ENCODE measurements at places on chromosomes 3 and 15. TPM values are rescaled to one million over a fixed set of nuclear protein-coding genes. Genes with fewer than 3 reads are reported as not detected.

GNB5 gene
- total RNA-seq = 27.9 TPM

GLDN gene
- 26.0 TPM for total RNA-seq

GOLGA8O gene
- total RNA-seq = not detected

HCN4 gene
- total RNA-seq = not detected

CSPG5 gene
- 0.14 TPM for total RNA-seq

CCDC9B gene
- 30.1 TPM for total RNA-seq

CASR gene
- not detected for total RNA-seq

SLC12A1 gene
- 0.85 TPM for total RNA-seq

ALCAM gene
- 109 TPM for total RNA-seq

TMEM212 gene
- not detected for total RNA-seq

GCSAM gene
- 0.49 TPM for total RNA-seq

- no peaks in the 10 kb centered on the region for H3K27me3 ChIP-seq
- H3K4me3 ChIP-seq = no peak overlapping the region
- no peaks in the 10 kb centered on the region for H3K36me3 ChIP-seq
Measured at GRCh38 chr15:77376770-77377169, 43.1 kb downstream of the PEAK1 start.

DNA sequence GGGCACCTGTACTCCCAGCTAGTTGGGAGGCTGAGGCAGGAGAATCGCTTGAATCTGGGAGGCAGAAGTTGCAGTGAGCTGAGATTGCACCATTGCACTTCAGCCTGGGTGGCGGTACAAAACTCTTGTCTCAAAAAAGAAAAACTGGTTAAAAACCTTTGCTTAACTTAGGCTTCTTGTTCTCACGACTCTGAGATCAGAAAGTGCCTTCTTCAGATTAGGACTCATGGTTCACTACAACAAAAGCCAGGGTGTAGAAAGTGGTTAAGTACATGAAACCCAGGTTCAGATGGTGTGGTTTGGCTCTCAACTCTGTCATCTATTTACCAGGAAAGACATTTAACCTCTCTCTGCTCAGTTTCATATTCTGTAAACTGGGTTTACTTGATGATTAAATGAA, 168.4 kb downstream of the TUSC7 start:
- H3K4me1 ChIP-seq = no peaks in the 10 kb centered on the region

DNA sequence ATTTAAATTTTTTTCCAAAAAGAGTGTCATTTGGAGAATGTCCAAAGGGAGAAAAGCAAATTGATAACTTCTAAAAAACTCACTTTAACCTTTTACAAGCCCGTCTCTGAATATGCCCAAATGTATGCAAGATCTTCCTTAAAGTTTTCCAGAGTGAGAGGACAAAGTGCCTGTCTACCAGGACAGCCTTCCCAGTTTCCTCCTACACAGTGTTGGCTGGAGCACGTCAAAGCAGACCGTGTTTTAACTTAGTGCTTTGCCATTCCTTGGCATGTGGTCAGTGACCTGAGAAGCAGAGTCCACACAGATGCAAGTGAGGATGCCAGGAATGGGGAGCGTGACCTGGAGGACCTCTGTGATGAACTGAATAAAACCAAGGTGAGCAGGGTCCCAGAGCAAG, 245.7 kb downstream of the FAM43A start:
- H3K27ac ChIP-seq = peak overlapping the region; percentile 19
- peaks cover 27% of the 10 kb centered on the region for H3K4me1 ChIP-seq
- H3K4me3 ChIP-seq = no peak overlapping the region
- H3K36me3 ChIP-seq = no peaks in the 10 kb centered on the region
- H3K27me3 ChIP-seq = no peaks in the 10 kb centered on the region

DNA sequence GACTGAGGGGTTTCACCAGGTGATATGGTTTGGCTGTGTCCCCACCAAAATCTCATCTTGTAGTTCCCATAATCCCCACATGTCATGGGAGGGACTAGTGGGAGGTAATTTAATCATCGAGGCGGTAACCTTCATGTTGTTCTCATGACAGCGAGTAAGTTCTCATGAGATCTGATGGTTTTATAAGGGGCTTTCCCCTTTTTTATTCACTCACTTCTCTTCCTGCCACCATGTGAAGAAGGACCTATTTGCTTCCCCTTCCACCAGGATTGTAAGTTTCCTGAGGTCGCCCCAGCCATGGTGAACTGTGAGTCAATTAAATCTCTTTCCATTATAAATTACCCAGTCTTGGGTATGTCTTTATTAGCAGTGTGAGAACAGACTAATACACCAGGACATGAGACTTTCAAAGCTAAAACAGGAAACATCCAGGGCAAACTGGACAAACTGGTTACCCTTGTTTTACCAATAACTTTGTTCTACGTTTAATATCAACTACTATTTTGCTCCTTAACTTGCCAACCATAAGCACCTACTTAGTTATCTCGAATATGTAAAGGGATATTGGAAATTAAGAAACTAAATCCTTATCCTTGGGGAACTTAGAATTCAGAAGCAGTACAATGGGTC, 98.2 kb downstream of the MYH15 start:
- H3K4me1 ChIP-seq = no peaks in the 10 kb centered on the region
- H3K4me3 ChIP-seq = no peak overlapping the region
- DNase-seq = no peak
- H3K27ac ChIP-seq = no peak overlapping the region
- no peaks in the 10 kb centered on the region for H3K36me3 ChIP-seq

DNA sequence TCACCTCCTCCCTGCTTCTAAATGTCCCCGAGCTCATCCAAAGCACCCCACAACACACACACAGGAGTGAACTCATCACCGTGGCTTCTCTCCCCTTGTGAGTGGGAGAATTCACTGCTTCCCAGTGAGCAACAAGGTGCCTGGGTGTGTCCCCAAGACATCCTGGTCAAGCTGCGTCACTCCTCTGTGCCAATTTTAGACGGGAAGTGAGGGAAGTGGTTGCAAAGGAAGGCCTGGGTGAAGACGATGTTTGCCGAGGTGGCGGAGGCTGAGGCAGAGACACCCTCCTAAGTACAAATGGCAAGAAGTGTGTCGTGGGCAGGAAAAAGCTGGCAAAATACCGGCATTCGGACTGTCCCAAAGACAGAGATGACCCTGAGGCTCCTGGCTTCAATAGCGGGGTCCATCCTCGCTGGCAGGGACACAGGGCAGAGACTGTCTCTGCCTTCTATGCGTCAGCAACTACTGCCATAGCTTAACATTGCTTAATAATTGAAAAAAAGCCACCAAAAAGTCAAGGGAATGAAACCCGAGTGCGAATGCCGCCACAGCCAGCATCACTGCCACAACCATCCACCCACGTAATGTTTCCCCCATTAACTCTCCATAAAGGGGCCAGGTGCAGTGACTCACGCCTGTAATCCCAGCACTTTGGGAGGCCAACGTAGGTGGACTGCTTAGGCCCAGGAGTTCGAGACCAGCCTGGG, 72.8 kb downstream of the VGLL4 start:
- peak overlapping the region; percentile 98 for H3K27ac ChIP-seq
- DNase-seq = no peak
- H3K36me3 ChIP-seq = no peaks in the 10 kb centered on the region

- H3K4me1 ChIP-seq = no peaks in the 10 kb centered on the region
- H3K4me3 ChIP-seq = peak overlapping the region; percentile 74
- peaks cover 6% of the 10 kb centered on the region for H3K36me3 ChIP-seq
- H3K27me3 ChIP-seq = no peaks in the 10 kb centered on the region
- peak overlapping the region; percentile 94 for H3K27ac ChIP-seq
Measured at GRCh38 chr15:96336596-96337364, 6.3 kb downstream of the NR2F2 start.

- H3K27me3 ChIP-seq = no peaks in the 10 kb centered on the region
- no peak overlapping the region for H3K27ac ChIP-seq
- DNase-seq = no peak
- H3K4me3 ChIP-seq = no peak overlapping the region
Measured at GRCh38 chr3:169153656-169154055, 509.9 kb downstream of the MECOM start.

DNA sequence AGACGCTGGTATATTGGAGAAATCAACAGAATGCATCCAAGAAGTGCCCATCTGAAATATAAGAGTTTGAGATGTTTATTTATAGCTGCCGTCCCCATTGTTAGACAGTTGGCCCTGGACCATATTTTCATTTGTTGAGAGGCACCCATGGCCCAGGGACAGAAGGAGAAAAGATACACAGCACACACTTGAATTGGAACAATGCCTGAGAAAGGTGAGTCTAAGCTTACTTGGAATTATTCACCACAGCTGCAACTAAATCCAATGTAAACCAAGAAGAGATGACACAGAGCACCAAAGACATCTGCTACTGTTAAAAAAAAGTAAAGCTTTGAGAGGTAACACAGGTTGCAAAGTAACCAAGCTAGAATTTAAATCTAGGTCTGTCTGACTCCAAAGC, 525.5 kb upstream of the NAALADL2 start:
- H3K27me3 ChIP-seq = no peaks in the 10 kb centered on the region
- no peak overlapping the region for H3K27ac ChIP-seq
- no peaks in the 10 kb centered on the region for H3K4me1 ChIP-seq
- H3K4me3 ChIP-seq = no peak overlapping the region
- DNase-seq = no peak

- no peak overlapping the region for H3K27ac ChIP-seq
- H3K4me3 ChIP-seq = no peak overlapping the region
- H3K4me1 ChIP-seq = peaks cover 12% of the 10 kb centered on the region
- no peaks in the 10 kb centered on the region for H3K27me3 ChIP-seq
- H3K36me3 ChIP-seq = no peaks in the 10 kb centered on the region
Measured at GRCh38 chr15:98530570-98530969, 117.8 kb upstream of the IGF1R start.

DNA sequence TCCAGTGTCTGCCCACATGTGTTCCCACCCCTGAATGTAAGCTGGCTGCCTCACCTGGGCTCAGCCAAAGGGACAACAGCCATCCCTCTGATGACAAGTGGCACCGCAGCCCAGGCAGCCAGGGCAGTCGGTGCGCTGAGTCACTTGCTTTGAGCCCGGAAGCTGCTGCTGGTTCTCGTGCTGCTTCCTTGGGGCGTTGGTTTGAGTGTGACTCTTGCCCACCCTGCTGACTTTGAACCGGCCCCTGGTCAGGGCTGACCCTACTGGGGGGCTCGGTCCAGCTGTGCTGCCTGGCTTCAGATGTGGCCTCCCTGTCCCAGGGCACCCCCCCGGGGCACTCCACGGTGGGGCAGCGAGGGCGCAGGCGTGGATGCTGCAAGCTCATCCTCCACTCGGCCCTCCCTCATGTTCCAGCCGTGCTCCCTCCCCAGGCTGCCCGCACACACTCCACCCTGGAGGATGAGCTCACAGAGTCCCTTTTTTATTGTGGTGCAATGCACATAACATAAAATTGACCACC, 62.1 kb downstream of the EFCAB12 start:
- no peak for DNase-seq
- no peak overlapping the region for H3K4me3 ChIP-seq
- H3K4me1 ChIP-seq = no peaks in the 10 kb centered on the region
- no peak overlapping the region for H3K27ac ChIP-seq

- H3K36me3 ChIP-seq = no peaks in the 10 kb centered on the region
- H3K4me1 ChIP-seq = peaks cover 58% of the 10 kb centered on the region
- DNase-seq = peak; percentile 59
- H3K27me3 ChIP-seq = no peaks in the 10 kb centered on the region
- H3K4me3 ChIP-seq = peak overlapping the region; percentile 53
- peak overlapping the region; percentile 92 for H3K27ac ChIP-seq
Measured at GRCh38 chr3:66483006-66483405, 17.8 kb downstream of the LRIG1 start.

GRCh38 chr3:97264180-97264579, 449.8 kb downstream of the EPHA6 start:
- no peaks in the 10 kb centered on the region for H3K27me3 ChIP-seq
- DNase-seq = no peak
- H3K4me1 ChIP-seq = no peaks in the 10 kb centered on the region
- H3K4me3 ChIP-seq = no peak overlapping the region

GRCh38 chr15:100692671-100693070, 90.3 kb downstream of the ASB7 start:
- H3K4me1 ChIP-seq = peaks cover 23% of the 10 kb centered on the region
- H3K27ac ChIP-seq = no peak overlapping the region
- no peaks in the 10 kb centered on the region for H3K27me3 ChIP-seq
- no peak overlapping the region for H3K4me3 ChIP-seq
- H3K36me3 ChIP-seq = no peaks in the 10 kb centered on the region
- no peak for DNase-seq

GRCh38 chr3:119585856-119586570, 6.7 kb downstream of the ADPRH start:
- no peak overlapping the region for H3K27ac ChIP-seq
- H3K4me3 ChIP-seq = no peak overlapping the region
- peaks cover 3% of the 10 kb centered on the region for H3K36me3 ChIP-seq

DNA sequence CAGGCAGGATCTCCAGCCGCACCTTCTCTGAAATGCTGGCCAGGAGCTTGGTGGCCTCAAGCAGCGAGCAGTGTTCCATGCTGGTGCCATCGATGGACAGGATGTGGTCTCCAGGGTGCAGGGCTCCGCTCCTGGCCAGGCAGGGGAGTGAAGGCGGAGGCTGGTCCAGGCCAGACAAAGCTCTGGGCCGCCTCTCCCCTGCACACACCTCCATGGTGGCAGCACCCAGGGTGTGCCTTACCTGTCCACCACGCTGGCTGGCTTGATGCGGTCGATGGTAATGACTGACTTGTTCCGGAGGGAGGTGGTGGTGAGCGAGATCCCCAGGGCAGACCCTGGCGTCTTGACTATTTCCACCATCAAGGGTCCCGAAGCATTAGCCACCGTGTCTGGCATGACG, 20.0 kb downstream of the GRIP2 start:
- H3K27me3 ChIP-seq = no peaks in the 10 kb centered on the region
- no peak overlapping the region for H3K4me3 ChIP-seq
- no peaks in the 10 kb centered on the region for H3K36me3 ChIP-seq
- peaks cover 20% of the 10 kb centered on the region for H3K4me1 ChIP-seq

DNA sequence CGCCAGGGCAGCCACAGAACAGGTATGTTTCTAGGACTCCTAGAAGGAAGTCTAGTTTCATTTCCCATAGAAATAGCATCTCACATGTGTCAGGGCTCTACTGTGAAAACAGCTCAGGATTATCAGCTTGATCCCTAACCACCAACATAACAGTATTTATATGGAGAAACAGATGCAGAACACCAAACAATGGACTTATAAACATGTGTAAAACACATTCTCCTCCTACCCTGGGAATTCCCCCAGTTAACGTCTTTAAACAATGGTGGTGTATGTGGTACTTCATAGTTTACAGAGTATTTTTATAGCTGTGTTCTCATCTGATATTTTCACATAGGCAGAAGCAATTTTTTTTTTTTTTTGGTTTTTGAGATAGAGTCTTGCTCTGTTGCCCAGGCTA, 9.7 kb downstream of the TNFSF10 start:
- H3K27ac ChIP-seq = no peak overlapping the region
- no peaks in the 10 kb centered on the region for H3K27me3 ChIP-seq
- H3K4me1 ChIP-seq = peaks cover 15% of the 10 kb centered on the region
- H3K4me3 ChIP-seq = no peak overlapping the region

GRCh38 chr15:96264351-96264798, 66.1 kb upstream of the NR2F2 start:
- no peak overlapping the region for H3K4me3 ChIP-seq
- no peaks in the 10 kb centered on the region for H3K4me1 ChIP-seq
- H3K36me3 ChIP-seq = no peaks in the 10 kb centered on the region
- no peaks in the 10 kb centered on the region for H3K27me3 ChIP-seq
- no peak for DNase-seq

DNA sequence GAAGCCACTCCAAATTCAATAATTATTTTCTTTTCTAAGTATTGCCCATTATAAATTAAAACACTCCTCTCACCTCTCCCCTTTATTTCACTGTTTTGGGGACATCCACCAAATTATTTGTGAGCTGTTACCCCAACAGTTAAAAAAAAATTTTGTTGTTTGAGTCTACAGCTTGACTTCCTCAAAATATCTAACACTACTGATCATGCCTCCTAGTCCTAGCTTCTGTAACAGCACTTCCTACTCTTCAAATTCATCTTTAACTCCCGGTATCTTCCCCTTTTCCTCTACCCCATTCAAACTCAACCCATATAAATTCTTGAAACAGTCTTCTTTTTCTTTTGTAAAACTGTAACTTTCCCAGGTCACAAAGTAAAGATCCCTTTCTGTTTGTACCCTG, 15.9 kb downstream of the PARL start:
- H3K27ac ChIP-seq = no peak overlapping the region
- no peaks in the 10 kb centered on the region for H3K27me3 ChIP-seq
- DNase-seq = no peak
- peaks cover 15% of the 10 kb centered on the region for H3K36me3 ChIP-seq
- H3K4me1 ChIP-seq = no peaks in the 10 kb centered on the region

All from thoracic aorta (tissue), 2 donors.